ENCODE measurements at places on chromosomes 2 and 18. TPM values are rescaled to one million over a fixed set of nuclear protein-coding genes. Genes with fewer than 3 reads are reported as not detected.

- no peak for DNase-seq
These were observed 3.7 kb upstream of the AFF3 start for GRCh38 chr2:100145893-100146656.

DNA sequence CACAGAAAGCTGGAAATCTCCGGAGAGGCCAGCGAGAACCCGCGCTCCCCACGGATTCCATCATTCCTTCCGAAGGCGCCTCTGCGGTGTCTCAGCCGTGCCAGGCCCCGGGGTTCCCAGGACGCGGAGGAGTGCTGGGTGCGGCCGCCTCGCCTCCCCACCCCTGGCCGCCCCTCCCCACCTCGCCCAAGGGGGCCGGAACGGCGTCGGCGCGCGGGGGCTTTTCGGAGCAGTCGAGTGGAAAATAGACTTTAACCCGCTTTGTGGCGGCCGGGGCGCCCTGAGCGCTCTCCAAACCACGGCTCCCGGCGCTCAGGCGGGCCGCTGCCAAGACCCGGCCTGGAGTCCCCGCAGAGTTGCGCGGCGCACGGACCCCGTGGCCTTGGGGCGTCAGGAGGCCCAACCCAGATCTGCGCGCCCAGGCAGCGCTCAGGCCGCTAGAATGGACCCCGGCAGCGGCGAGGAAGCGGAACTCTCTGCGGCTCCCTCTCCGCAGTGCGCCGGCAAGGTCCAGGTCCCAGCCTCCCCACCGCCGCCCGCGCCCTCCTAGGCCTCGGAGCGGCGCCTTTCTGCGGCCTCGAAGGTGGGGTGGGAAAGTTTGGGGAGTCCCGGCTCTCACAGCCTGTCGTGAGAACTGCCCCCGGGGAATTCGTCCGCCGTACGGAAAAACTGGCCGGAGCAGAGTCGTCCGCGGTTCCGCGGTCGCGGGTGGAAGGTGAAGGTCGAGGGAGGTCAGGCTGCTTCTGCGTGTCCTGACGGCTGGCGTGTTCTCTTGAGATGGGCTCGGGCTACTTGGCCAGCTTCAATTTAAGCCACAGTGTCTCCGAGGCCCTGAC, 1.2 kb upstream of the EMX1 start:
- DNase-seq, result peak; percentile 54

DNA sequence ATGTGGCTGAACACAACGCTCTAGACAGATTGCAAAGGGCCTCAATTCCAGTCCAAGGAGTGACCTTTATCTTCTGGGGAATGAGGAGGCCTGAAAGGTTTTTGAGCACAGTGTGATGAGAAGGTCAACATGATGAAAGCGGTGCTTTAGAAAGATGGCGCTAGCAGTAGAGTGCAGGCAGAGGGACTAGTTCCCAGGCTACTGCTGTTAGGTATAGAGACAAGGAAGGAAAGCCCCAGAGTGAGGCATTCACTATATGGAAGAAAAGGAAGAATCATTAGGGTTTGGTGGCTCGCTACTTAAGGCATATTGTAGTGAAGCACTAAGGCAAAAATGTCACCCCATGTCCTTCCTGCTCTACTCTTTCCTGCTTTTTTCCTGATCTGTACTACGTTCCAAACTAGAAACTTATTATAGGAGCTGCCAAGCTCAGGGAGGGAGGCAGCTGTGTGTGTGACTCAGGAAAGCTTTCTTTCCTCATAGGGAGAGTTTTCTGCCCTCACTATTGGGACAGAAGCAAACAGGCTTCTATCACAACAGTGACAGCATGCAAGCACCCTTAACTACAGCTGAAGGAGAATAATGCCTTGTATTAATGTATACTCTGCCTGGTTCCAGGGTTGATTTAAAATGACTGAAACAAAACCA, 160.8 kb upstream of the CAVIN2 start:
- DNase-seq, result peak; percentile 24

GRCh38 chr2:17065536-17065935, 399.9 kb upstream of the CYRIA start:
- no peak for DNase-seq

Gene SH3BP4
- total RNA-seq, result 96.0 TPM

GRCh38 chr18:58286632-58287352, 242.8 kb downstream of the NEDD4L start:
- DNase-seq, result no peak

GRCh38 chr18:36152781-36153180, 23.1 kb downstream of the ELP2 start:
- DNase-seq, result no peak

Data from GM23248 (cell line).